Thyroid gland (tissue), 4 donors: ENCODE measurements at places on chromosomes 12 and 14. TPM values are rescaled to one million over a fixed set of nuclear protein-coding genes. Genes with fewer than 3 reads are reported as not detected.

GRCh38 chr14:79443602-79444001 lies 767.7 kb downstream of the DIO2 start:
- H3K4me1 ChIP-seq: no peaks in the 10 kb centered on the region
- H3K27me3 ChIP-seq: no peaks in the 10 kb centered on the region
- H3K36me3 ChIP-seq: no peaks in the 10 kb centered on the region
- DNase-seq: no peak
- no peak overlapping the region for H3K27ac ChIP-seq

DNA sequence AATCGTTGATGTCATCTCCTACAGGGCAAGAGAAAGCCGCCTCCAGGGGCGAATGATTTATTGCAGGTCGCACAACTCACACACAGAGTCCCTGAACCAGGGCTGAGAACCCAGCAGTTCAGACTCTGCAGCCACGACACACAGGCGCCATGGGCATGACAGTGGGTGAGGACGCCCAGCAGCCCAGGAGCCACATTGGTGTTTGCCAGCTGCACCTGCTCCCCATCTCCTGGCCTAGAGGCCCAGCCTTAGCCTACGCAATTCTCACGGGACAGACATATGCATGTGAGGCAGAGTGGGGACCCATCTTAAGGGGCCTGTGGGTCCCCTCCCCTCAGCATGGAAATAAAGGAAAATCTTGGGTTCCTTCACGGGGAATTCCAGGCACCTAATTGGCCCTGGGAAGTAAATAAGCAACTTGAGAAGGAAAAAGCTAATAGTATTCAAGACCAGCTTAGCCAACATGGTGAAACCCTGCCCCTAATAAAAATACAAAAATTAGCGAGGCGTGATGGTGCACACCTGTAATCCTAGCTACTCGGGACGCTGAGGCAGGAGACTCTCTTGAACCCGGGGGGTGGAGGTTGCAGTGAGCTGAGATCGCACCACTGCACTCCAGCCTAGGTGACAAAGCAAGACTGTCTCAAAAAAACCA lies 69.3 kb downstream of the RIMBP2 start:
- no peak for DNase-seq
- H3K27me3 ChIP-seq: no peaks in the 10 kb centered on the region
- no peaks in the 10 kb centered on the region for H3K4me1 ChIP-seq
- no peak overlapping the region for H3K27ac ChIP-seq
- H3K36me3 ChIP-seq: no peaks in the 10 kb centered on the region

Gene TMEM30B
- total RNA-seq: 124 TPM

Gene HSPB8
- total RNA-seq: 73.9 TPM

Gene CISTR
- not detected for total RNA-seq
